Stimulated activated CD4-positive, alpha-beta T cell treated with anti-CD3 and anti-CD28 coated beads, TNF-alpha, amount 100 ng/mL, for 1 hour (primary cell): ENCODE measurements at places on chromosomes 16 and 17.
A peak's percentile ranks its signal among the peaks of the same experiment; 100 is the strongest.

DNA sequence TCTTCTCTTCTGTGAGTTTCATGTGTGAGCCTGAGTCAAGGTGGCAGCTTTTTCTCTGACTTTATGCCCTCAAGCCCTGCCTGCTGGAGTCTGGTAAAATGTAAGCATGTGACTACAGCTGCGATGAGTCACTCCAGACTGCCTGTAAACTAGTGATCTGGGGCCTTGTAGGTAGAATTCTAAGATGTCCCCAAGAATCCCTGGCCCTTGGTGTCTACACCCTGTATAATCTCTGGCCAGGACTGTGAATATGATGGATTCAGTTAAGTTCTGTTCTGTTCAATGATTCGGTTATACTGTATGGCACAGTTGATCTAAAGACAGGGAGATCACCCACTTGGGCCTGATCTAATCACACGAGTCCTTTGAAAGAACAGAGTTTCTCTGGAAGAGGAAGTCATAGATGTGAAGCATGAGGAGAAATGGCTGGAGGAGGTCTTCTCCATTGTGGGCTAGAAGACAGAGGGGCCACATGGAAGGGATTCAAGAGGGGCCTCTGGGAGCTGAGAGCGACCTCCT is 29.8 kb downstream of the PRSS54 start:
- no peak for DNase-seq

DNA sequence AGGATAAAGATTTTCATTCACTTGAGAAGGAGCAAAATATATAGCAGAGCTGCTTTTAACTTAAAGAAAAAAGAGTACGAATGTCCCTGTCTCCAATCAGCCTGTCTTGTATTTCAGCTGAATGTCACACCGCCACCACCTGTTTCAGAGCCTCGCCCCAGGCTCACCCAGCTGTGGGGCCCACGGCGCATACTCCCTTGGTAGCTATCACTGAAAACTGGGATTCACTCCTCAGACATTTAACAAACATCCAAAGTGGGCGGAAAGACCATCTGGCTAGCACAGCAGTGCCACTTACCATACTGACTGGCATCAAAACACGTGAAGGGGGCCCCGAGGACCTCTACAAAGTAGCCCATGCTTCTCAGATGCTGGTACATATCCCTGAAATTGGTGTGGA is 25.4 kb upstream of the SLC38A8 start:
- no peak for DNase-seq

GRCh38 chr17:12709063-12709462 is 43.4 kb downstream of the MYOCD start:
- no peak for DNase-seq

DNA sequence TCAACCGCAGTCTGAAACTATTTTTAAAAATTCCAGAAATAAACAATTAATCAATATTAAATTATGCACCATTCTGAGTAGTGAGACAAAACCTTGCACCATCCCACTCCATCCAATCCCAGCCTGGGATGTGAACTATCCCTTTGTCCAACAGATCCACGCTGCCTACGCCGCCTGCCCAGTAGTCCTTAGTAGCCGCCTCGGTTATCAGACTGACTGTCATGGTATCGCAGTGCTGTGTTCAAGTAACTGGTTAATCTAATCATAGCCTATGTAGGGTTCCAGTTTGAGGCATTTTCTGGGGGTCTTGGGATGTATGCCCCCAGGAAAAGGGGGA is 437.7 kb downstream of the HS3ST3B1 start:
- DNase-seq = no peak

DNA sequence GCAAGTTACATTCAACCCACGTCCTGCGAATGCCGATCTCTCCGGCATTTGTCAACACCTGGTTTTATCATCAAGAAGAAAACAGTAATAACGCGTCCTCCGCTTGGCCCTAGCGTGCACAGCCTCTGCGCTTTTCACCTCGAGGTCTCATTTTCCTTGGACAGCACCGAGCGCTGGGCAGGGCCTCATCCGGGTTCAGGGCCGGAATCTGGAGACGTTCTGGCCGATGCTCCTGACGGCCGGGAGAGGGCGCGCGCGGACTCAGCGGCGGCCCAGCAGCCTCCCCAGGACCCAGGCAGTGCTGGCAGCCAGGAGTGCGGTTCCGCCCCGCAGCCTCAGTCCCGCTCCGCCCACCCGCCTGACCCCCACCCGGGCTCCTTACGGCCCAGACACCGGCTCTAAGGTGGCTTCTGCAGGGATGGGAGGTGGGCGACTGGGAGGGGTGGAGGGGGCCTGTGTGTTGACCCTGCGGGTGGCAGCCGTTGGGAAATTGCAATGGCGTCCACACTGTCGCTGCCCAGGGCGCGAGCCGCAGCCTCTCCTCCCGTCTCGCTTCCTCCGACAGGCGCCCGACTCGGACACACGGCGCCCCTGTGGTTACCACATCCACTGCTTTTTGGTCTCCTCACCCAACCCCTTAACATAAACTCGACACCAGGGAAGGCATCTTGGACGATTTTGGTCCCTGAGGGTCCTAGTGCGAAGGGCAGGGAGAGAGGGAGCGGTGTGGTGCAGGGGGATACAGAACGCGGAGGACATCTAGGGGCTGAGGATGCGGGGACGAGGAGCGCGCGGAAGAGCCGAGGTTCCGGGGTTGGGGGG is 7.4 kb upstream of the FLYWCH1 start:
- peak; percentile 57 for DNase-seq

- no peak for DNase-seq
Measured at GRCh38 chr17:48598736-48599135, 5.2 kb upstream of the HOXB5 start.

DNA sequence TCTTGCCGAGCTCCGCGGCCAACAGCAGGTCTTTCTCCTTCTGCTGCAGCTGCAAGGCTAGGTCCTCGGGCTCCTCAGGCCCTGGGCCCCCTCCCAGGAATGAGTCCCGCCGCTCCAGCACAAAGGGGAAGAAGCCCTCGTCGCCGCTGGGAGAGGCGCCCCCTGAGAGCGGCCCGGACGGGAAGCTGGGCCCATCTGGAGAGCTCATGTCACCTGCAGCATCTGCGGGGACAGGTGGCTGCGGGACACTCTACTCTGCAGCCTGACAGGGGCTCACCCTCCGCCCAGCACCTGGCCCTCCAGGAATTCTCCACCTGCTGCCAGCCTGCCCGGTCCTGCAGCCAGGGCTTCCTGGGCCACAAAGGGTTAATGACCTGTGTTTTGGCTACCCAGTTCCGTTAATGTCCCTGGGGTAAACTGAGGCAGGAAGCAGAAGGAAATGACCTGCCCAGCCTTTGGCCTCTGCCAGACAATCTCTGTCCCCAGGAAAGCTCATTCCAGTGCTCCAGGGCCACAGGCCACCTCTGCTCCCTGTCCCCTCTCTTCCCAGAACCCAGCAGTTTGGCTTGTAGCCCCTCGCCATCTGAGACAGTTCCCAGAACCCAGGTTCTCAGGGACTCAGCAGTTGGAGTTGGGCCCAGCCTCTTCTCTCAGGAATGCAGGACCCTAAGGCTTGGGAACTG is 1.3 kb downstream of the BICDL2 start:
- no peak for DNase-seq

DNA sequence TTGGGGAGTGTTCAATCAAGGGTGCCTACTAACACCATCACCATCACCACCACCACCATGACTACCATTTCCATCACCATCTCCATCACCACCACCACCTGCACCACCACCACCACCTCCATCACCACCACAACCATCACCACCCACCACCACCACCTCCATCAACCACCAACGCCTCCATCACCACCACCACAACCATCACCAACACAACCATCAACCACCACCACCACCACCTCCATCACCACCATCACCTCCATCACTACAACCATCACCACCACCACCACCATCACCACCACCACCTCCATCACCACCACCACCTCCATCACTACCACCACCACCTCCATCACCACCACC is 15.7 kb downstream of the MARCHF10 start:
- DNase-seq = no peak

- no peak for DNase-seq
Measured at GRCh38 chr16:87704754-87705353, 60.9 kb downstream of the KLHDC4 start.

- DNase-seq = no peak
Measured at GRCh38 chr17:73798111-73798748, 154.0 kb upstream of the SDK2 start.

GRCh38 chr17:76735586-76736348 is 1.4 kb downstream of the SRSF2 start:
- DNase-seq = no peak

- no peak for DNase-seq
Measured at GRCh38 chr17:31510308-31511194, 119.1 kb downstream of the RAB11FIP4 start.

- DNase-seq = no peak
Measured at GRCh38 chr17:59423137-59423724, 91.8 kb downstream of the YPEL2 start.

DNA sequence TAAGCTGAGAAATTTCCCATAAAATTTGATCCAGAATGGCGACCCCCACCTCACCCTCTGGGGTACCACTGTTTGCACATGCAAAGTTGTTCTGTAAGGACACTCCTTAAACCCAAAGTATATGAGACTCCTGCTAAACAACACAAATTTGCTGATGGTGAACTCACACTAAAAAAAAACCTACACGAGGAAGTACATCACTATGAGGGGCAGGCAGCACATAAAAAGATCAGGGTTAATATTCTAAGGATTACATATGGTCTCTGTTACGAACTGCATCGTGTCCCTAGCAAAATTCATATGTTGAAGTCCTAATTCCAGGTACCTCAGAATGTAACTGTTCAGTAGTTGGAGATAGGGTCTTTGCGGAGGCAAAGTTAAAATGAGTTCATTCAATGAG is 60.3 kb downstream of the LYRM1 start:
- no peak for DNase-seq

GRCh38 chr16:50847166-50847565 is 105.3 kb downstream of the CYLD start:
- DNase-seq = no peak

DNA sequence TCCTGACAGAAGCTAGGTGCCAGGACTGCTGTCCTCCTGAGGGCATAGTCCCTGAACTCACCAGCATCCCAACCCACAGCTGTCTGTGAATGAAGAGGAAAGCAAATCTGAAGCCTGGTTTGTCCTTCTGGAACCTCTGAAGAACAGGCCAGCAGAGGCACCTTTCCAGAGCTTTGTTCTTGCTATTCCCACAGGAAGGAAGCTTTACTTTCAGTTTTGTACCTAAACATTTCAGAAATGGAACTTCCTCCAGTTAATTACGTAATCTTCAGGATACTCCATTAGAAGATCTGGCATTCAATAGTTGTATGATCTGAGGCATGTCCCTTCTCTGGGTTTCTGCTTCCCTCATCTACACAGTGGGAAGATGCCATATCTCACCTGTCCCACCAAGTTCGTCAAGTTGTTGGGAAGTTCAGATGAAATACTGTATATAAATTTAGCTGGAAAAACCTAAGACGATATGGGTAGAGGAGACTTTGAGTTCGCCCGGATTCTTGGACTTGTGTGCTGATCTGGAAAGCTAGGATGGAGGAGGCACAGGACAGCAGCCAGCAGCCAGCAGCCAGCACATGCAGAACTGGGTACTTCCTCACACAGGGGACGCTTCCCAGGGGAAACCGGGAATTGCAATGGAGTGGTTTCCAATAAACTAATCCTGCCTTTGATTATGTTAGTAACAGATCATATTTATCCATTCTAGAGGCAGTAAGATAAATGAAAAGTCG is 22.4 kb downstream of the NXPH3 start:
- no peak for DNase-seq

GRCh38 chr17:66981983-66982508 is 17.5 kb downstream of the CACNG4 start:
- DNase-seq = no peak

GRCh38 chr16:72241930-72242329 is 70.0 kb upstream of the PMFBP1 start:
- no peak for DNase-seq

DNA sequence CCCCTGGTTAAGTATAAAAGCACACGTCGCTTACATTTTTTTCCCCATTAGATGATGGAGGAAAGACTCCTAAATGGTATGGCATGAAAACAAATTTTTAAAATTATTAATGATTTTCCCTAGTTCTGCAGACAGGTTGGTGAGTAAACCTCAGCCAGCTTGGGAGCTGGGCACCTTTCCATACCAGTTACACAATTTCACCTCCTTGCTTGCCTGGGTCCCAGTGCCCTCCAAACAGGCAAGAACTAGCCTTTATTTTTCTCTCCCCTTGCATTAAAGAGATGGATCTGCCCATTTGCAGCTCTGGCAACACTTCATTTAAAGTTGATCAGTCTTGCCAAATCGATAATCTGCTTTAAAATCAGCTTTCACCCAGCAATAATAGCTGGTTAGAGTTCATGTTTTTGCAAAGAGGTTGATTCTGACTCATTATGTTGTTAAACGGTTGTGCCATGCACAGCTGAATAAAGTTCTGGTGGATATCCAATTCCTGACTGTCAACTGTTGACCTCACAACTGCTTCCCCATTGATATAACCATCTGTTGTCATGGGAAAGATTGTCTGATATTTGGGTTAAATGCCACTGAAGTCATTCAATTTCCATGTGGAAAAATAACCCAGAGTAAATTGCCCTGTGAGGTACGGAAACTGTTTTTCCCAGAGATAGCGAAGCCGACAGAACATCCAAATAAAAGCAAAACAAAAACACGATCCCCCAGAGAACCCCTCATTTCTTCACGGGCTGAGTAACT is 1.3 kb downstream of the C17orf58 start:
- DNase-seq = no peak

DNA sequence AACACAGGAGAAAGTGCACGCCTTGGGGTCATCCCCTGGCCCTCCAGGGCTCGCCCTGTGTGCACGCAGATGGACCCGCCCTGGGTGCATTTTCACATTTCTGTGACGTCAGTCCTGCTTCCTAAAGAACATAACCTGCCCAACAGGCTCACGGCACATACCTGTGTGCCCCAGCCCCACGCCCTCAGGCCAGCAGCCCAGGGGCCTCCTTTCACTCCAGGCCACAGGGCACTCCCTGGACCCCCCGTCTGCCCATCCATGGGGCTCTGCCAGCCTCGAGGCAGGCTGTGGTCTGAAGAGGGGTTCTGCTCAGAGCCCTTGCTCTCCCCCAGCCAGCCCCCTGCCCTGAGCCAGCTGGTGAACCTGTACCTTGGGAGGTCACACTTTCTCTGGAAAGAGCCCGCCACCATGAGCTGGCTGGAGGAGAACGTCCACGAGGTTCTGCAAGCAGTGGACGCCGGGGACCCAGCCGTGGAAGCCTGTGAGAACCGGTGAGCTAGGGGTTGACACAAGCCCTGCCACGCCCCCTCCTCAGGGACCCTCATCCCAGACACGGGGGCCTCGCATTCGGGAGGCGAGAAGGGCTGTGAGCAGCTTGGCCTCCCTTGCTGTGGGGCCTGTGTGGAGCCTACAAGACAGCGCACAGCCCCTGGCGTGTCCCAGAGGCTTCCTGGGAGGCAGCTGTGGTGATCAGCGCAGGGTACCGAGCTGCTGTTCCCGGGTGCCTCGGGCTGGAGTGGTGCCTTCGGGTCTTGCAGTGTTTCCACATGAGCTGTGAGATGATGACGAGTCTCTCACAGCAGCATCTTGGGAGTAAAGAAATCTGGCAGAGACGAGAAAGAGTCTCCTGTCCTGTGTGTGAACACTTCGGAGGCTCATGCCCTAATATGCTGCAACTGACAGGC is 13.8 kb upstream of the MC1R start:
- DNase-seq = no peak
